Ascending aorta (tissue), 2 donors: ENCODE measurements at places on chromosomes 7 and 10. TPM values are rescaled to one million over a fixed set of nuclear protein-coding genes. Genes with fewer than 3 reads are reported as not detected.

DNA sequence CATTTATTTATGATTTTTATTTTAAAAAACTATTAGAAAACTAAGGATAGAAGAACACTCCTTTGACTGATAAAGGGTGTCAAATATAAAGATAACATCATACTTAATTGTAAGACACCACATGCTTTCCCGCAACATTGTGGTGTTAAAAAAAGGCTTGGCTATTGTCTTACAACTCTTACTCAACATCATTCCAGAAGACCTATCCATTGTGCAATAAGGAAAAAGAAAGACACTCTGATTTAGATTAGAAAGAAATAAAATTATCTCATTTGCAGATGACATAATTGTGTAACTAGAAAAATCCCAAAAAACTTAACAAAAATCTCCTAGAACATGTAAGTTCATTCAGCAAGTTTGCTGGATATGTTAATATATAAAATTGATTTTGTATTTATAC is 296.7 kb upstream of the GNAI1 start:
- no peak for DNase-seq

DNA sequence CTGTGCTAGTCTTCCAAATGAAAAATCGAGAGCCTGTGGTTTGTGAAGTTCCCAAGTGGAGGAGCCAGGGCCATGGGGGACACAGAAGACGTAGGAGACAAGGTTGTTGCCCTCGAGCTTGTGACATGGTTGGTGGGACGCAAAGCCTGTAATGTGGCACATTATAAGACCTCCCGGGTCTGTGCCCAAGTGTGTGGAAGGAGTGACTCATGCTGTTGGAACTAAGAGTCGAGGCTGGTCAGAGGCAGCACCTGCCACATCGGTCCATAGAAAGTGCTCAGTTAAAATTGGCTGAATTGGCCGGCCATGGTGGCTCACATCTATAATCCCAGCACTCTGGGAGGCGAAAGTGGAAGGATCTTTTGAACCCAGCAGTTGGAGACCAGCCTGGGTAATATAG is 27.0 kb upstream of the PODXL start:
- no peak for DNase-seq

DNA sequence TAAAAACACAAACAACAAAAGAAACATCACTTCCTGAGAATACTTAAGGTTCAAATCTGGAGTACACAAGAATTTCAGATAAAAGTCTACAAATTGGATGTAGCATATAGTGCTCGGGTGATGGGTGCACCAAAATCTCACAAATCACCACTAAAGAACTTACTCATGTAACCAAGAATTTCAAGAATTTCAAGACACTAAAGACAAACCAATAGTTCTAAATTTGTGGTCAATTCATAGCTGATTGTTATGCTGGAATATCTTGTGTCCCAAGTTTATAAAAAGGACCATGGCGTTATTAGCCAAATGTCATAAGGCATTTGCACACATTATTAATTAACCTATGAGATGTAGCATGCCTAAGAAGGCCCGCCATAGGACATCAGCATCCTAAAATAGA is 1204.1 kb upstream of the AUTS2 start:
- no peak for DNase-seq

DNA sequence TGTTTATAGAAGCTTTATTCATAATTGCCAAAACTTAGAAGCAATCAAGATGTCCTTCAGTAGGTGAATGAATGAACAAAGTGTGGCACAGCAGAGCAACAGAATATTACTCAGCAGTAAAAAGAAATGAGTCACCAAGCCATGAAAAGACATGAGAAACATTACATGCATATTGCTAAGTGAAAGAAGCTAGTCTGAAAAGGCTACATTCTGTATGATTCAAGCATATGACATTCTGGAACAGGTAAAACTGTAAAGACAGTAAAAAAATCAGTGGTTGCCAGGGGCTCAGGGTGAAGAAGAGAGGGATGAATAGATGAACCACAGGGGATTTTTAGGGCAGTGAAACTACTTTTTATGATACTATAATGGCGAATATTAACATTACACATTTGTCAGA is 80.9 kb upstream of the APBB1IP start:
- no peak for DNase-seq

- DNase-seq, result no peak
Observed at GRCh38 chr10:78981970-78982281, 86.8 kb upstream of the ZMIZ1 start.

DNA sequence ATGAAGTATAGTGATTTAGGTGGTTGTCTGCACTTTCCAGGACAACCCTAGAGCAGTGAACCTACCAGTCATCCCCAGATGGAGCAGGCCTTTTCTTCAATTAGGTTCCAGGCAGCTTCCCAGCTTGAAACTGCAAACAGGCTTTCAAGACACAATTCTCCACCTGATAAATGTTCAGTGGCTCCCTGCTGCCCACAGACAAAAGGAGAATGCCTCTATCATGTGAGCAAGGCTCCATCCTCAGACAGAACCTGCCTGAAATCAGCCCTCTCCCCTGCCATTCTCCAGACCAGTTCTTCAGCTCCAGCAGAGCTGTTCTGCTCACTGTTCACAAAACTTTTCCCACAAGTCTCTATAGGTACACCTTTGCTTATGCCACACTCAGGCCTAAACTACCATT is 22.1 kb downstream of the RELN start:
- DNase-seq, result no peak

- DNase-seq, result no peak
Observed at GRCh38 chr10:97053276-97053675, 132.5 kb downstream of the SLIT1 start.

DNA sequence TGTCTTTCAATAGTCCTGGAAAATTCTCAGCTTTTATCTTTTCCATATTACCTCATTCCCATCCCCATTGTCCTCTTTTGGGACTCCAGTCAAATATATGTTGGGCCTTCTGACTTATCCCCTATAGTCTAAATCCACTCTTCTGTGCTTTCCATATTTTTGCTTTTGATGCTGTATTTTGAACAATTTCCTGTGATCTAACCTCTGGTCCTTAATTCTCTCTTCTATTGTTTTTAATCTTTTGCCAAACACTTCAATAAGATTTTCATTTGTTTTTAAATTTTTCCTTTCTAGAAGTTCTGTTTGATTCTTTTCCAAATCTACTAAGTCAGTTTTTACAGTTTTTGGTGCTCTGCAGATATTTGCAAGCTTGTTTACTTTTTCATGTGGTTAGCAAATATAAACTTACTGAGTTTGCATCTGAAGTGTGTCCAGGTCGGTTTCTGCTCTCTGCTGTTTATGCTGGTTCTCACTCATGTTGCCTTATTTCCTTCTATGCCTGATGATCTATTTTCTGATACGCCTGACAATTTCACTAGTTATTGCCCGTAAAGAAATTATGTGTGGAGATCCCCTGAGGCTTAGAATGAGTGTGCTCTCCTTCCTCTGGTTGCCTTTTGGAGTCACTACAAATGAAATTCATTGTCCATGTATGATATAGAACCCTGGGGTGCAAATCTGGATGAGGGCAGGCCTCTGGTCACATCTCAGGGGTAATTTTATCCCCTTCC is 110.4 kb downstream of the RBM20 start:
- DNase-seq, result no peak

- DNase-seq, result no peak
Observed at GRCh38 chr7:111877931-111878330, 315.6 kb upstream of the IMMP2L start.

DNA sequence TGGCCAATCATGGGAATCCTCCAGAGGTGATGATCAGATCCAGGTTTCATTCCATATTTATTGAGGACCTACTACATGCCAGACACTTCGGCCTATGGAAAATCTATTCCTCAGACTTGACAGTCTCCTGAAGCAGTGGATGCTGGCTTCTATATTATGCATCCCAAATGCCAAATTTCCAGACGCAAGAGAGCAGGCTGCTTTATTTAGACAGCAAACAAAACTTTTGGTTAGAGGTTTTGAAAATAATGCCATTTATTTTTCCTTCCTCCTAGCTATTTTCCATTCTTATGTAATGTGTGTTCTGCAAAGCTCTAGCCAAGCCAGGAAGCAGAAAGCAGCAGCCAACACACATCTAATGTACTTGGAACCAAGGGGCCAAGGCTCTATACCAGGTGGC is 330.8 kb downstream of the GPAM start:
- no peak for DNase-seq

- DNase-seq, result no peak
Observed at GRCh38 chr10:116472891-116473290, 45.2 kb downstream of the PNLIPRP3 start.

DNA sequence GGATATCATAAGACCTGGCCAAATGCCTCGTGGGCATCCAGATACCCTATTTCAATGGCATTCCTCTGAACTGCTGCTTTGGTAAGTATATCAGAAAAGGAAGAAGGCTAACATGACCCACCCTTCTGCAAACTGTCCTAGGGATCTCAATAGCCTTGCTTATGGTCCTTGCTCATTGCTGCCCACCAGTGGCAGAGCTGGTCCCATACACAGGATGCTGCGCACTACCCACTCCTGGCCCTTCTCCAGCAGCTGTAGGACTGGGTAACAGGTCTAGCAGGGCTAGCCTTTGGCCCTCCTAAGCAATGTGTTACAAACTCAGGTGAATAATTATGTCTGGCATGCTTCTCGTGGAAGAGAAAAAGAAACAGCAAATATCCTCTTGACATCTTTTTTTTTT is 72.5 kb downstream of the C10orf90 start:
- no peak for DNase-seq

DNA sequence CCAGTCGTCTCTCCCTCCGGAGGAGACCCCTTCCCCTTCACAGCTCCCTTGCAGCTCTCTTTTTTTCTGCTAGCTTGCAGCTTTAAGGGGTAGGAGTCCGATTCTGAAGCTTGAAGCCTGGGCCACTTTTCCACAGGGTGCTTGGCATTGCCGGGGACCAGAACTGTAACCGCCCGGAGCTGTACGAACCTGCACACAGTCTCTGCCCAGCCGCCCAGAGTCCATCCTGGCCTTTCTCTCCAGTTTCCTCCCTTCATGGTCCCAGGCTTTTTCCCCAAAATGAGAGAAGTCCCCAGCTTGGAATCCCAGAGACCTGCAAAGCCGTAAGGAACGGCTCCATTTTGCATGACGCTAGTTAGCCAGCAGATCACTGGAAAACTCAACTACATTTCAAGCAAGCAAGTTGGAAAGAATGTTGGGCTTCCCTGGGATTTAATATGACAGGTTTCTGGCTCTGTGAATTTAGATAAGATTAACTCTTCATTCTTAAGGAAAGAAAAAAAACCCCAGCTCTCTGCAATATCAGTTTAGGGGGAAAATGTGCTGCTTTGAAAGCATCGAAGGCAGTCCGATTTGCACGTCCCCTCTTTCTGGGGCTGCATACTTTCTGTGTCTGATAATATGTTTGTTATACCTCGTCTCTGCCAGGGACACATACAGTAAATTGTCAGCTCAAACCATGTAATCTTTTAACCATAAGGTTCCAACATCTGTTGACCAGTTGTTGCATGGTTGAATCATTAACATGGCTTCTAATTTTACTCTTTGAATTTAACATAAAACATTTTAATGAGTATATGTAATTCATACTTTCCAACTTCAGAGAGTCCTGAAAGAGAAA is 190.0 kb upstream of the LYZL2 start:
- DNase-seq, result no peak

- no peak for DNase-seq
Observed at GRCh38 chr7:128838109-128838779, 8.0 kb downstream of the FLNC start.

GRCh38 chr10:73799899-73800559 is 11.4 kb downstream of the NDST2 start:
- no peak for DNase-seq

DNA sequence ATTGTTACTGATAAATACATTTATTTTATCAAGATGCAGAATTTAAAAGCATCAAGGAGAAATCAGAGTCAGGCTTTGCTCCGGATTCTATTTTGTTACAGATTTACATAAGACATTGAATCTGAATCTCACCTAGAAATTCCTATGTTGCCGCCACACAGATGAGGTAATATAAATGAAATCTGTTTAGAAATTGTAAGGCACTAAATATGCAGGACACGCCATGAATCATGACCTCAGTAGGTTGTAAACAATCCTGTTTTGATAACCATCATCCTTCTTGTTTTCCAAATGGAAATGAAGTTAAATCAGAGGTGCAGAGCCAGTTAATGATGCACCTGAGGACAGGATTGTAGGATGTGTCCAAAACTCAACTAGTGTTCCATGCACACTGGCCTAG is 778.0 kb downstream of the MAGI2 start:
- DNase-seq, result no peak

GRCh38 chr7:68470836-68471435 is 1127.3 kb upstream of the AUTS2 start:
- DNase-seq, result no peak

DNA sequence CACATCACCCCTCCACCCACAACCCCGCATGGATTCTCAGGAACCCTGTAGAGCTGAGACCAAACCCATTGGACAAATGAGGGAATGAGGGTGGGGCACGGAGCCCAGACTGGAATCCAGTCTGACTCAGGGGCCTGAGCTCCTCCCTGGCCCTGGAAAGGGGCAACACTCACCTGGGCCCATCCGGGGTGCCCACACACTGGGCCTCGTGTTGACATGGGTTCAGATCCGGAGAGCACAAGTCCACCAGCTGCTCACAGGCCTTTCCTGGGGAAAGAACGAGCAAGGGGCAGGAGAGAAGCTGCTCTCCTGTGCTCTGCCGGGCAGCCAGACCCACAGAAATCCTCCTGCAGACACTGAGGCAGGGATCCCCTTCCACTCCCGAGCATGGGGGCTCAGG is 172.2 kb downstream of the SLIT1 start:
- no peak for DNase-seq

DNA sequence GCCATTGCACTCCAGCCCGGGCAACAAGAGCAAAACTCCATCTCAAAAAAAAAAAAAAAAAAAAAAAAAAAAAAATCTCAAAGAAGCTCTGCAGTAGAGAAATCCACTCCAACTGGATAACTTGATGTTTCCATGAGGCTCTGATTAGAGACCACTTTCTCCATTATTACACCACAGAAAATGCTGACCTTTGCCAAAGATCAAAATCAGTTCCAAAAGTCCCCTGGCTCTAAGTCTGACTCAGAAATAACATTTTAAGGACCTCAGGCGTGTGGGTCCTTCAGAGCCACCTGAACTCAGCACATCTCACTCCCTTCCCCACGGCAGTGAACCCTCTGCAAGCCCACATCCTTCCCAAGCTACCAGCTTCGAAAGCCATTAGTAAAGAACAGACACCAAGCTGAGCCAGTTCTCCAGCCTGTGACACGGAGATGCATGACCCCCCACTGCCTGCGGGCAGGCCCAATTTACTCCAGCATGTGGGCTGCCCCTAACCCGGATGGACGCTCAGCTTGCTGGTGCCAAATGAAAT is 13.8 kb upstream of the TMEM120A start:
- no peak for DNase-seq

- DNase-seq, result no peak
Observed at GRCh38 chr10:13877154-13877909, 290.6 kb downstream of the PRPF18 start.

- no peak for DNase-seq
Observed at GRCh38 chr7:87317691-87318245, 27.7 kb upstream of the CROT start.

The SPDYE2 gene
- total RNA-seq, result not detected

The ZNF775 gene
- total RNA-seq, result 17.1 TPM

The SMO gene
- 12.9 TPM for total RNA-seq

The FGFBP3 gene
- total RNA-seq, result 6.6 TPM

The ZNF425 gene
- total RNA-seq, result not detected

The MARVELD1 gene
- total RNA-seq, result 43.7 TPM

The LRRC17 gene
- 10.5 TPM for total RNA-seq

The PNLIPRP3 gene
- not detected for total RNA-seq

The DCLRE1A gene
- 0.21 TPM for total RNA-seq
